ENCODE measurements at places on chromosomes 16 and 17.

DNA sequence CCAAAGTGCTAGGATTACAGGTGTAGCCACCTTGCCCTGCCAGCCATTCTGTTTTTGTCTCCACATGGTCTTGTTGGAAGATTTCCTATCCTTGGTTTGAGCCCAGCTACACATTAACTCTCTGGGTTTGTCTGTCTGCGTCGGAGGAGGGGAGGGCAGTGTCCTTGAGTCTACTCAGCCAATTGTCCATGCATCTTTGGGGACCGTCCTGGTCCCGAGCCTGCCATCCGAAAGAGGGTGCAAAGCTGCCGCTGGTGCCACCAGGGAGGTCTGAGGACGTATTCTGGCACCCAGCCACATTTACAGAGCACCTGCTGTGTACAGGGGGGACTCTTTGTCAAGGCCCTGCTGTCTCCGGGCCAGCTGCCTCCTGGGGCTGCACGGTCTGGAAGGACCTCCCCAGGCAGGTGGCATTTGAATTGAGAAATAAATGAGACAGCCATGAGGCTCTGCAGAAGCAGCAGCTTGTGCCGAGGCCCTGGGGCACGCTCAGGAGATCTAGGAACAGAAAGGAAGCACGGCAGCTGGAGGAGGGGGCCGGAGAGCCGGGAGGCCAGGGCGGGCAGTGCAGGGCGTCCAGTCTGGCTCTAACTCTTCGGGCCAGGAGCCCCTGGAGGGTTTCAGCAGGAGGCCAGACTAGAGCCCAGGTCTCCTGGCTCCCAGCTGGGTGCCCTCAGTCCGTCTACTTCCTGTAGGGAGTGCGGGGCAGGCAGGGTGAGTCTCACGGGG is 1.5 kb downstream of the CYBA start:
- no peak for DNase-seq

GRCh38 chr16:51708861-51709260 is 557.8 kb upstream of the SALL1 start:
- DNase-seq, result no peak

DNA sequence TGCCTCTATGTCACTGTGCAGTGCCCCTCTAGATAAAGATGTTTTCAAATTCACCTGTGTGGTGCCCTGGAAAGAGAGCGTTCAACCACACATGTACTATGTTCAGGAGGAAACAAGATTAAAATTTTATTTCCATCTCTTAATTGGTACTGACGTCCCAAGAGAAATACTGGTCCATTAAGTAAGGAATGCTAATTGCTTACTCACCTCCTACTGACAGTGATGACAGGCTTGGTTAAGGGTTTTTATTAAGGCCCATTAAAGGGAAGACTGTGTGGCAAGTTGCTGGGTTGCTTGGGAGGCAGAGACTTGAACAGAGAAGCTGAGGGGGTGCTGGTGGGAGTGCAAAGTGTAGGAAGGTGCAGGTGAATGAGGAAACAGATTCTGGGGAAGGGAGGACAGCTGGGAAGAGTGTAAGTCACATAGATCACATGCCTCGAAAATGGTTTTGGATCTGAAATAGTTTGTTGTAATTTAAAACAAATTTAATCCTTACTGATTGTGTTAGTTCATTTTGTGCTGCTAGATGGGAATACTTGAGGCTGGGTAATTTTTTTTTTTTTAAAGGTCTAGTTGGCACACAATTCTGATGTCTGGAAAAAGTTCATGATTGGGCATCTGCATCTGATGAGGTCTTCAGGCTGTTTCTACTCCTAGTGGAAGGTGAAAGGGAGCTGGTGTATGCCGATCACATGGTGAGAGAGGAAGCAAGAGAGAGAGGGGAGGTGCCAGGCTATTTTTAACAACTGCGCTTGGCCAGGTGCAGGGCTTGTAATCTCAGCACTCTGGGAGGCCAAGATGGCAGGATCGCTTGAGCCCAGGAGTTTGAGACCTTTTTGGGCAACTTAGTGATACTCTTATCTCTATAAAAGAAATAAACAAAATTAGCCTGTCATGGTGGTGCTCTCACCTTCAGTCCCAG is 140.5 kb downstream of the CACNG3 start:
- no peak for DNase-seq

- DNase-seq, result no peak
These were observed 13.1 kb downstream of the MYH11 start for GRCh38 chr16:15843635-15844279.

DNA sequence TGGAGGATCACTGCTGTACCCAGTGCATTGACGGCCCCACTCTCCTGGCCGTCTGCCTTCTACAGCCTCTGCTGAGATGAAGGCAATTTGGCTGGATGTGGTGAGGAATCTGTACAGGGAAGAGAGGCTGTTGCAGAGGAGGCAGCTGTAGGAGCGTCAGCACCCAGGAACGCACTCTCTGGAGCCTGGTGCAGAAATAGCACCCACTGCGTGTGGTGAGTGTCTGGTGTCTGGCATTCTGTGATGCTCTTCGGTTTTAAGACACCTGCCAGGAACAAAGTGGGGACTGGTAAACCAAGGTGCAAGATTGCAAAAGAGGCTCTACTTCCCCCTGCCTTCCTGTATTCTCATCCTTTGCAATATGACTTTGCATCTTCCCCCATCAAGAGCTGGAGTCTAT is 187.5 kb upstream of the SDK2 start:
- DNase-seq, result no peak

All from stimulated activated CD4-positive, alpha-beta T cell treated with anti-CD3 and anti-CD28 coated beads, TNF-alpha, amount 100 ng/mL, for 48 hours (primary cell).